NCI-H524 treated with DMSO at 0.1 percent for 48 hours (cell line): ENCODE measurements at places on chromosomes 16 and 17.

GRCh38 chr16:67672306-67672705, 5.7 kb downstream of the C16orf86 start:
- DNase-seq, result no peak

DNA sequence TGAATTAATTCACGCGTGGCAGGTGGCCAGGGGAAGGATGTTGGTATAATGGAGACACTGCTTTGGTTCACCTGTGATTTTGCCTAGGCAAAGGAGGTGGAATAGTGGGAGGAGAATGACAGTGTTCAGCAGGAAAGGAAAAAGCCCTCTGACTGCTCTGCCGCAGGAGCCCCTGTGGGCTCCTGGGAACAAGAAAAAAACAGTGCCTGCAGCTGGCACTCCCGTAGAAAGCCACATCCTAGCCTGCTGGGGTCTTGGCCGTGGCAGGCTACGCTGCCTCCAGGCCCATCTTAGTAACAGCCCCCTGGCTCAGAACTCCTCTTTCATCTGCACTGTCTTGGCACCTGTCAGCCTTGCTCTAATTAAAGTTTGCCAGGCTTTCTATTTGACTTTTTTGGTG, 20.6 kb downstream of the ADORA2B start:
- no peak for DNase-seq

DNA sequence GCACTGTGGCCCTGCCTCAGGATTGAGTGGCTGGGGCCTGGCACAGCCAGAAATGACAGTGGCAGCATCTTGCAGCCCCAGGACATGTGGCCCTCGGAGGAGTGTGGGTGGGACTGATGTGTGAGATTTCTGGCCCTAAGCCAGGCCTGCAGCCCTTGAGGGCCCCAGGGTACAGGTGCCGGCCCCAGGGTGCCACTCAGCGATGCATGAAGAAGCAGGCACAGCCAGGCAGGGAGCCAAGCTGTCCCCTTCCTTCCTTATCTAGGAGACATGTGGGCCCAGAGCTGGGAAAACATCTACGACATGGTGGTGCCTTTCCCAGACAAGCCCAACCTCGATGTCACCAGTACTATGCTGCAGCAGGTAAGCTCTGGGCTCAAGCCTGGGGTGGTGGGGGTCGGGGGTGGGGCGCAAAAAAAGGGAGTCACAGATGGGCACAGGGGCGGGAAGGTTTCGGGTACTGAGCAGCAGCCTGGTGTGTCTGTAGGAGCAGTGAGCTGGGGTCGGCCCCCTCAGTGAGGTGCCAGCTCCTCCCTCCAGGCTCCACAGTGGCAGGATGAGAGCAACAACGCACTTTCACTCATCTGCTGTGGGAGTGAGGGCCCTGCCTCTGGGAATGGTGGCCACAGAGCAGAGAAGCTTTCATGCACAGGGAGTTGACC, 4.1 kb downstream of the ACE start:
- DNase-seq, result peak; percentile 97

- DNase-seq, result no peak
These were observed 309.4 kb downstream of the SEC14L1 start for GRCh38 chr17:77449908-77450741.

GRCh38 chr17:63304704-63305261, 141.3 kb downstream of the CYB561 start:
- DNase-seq, result no peak

GRCh38 chr17:14622615-14623101, 321.8 kb downstream of the HS3ST3B1 start:
- DNase-seq, result no peak

DNA sequence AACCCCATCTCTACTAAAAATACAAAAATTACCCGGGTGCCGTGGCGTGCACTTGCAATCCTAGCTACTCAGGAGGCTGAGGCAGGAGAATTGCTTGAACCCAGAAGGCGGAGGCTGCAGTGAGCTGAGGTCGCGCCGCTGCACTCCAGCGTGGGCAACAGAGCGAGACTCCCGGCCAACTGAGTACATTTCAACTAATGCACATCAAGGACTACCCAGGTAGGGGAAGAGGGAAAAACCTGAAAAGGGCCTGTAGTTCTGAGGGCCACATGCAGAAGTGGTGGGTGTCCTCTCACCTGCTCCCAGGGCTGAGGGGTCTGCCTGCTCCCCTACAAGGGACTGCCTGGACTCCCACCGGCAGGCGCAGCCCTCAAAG, 584 bp upstream of the SLC16A5 start:
- DNase-seq, result no peak

DNA sequence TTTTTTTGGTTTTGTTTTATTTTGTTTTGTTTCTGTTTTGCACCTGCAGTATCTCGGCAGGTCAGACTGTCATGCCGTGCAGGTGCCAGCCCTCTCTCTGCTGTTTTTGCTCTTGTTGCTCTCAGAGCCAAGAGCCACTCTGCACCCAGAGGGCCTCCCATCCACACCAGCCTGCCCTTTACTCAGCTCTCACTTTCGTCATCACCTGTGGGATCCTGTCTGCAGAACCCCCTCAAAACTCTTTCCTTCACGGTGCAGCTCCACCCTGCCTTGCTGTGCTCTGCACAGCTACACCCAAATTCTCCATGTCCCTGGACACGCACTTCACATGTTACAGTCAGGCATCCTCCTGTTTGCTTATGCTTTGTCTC, 2.6 kb downstream of the AOC3 start:
- DNase-seq, result no peak

DNA sequence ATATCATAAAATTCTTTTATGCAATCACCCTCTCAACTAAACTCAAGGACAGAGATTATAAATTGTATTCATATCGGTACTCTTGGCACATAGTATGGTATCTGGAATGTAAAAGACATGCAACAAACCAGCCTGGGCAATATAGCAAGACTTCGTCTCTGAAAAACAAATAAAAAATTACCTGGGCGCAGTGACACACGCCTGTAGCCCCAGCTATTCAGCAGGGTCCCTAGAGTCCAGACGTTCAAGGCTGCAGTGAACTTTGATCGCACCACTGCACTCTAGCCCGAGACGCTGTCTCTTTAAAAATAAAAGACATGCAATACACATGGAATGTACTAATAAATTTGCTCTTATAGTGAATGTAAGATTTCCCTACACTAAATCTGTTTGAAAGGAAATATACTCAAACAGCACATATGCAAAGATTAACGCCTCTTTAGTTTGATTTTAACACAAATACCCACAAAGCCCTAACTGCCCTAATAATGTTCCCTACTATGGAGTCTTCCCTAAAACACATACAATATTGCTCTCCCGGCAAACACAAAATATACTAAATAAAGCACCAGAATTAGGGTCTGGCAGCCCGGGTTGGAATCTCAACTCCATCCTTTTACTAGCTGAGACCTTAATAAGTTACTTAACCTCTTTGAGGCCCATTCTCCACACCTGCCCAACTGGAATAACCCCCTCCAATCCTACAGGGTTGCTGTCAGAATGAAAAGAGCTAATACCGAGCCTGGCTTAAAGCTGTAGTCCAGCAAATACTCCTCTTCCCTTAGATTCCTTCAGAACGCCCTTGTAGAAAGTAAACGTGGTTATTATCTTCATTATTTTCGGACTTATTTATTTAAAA, 1.2 kb downstream of the ABCA5 start:
- no peak for DNase-seq

- DNase-seq, result no peak
These were observed 17.6 kb downstream of the CDK5R1 start for GRCh38 chr17:32504166-32504990.

DNA sequence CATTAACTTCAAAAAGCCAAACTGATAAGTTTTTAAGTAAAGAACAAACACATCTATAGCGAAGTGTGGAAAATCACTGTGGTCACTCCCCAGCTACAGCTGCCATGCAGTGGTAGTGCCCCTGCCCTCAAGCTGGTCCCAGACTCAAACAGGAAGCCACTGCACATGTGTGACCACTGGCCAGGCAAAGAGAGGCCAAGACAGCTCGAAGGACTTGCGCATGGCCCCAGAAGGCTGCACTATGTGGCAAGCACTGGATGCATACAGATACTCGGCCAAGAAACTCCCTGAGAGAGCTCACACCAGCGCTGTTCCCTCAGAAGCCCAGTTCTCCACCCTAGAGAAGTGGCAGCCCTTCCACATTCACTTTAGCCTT, 82.4 kb downstream of the ANKRD11 start:
- no peak for DNase-seq

- no peak for DNase-seq
These were observed 45.0 kb downstream of the RHOT1 start for GRCh38 chr17:32187271-32187670.

DNA sequence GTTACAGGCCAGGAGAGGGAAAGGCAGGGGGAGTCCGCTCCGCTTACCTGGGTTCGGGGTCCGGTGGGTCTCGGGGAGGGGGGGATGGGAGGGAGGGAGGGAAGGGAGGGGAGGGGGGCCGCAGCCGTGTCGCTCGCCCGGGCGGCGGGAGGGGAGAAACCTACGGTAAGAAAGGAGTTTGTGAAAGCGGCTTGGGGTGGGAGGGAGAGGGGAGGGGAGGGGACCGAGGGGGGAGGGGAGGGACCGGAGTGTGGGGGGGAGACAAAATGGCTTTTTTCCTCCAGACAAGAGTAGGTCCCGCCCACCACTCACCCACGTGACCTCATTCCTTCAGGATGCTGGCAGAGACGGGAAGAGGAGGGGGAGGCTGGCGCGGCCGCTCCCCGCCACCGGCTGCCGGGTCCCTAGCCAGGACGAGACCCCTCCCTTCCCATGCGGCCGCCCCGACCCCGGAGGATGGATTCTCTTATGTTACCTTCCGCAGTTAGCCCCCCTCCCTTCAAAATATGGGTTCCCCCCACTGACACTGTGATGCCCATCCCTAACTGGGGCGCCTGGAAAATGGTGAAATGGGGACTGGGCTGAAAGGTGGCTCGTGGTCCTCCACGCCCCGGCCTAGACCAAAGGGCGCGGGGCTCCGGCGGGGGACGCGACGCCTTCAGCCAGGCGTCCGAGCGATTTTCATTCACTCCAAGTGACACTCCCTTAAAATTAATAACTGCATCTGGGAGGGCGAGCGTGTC, at the start of gene PCGF2:
Gene PCGF2, minus strand, starts transcription at position 188 of the 743 bp plus-strand sequence. CDS start 7,934 bp downstream, outside the sequence.
- DNase-seq, result peak; percentile 68

- no peak for DNase-seq
These were observed 85.1 kb downstream of the WWOX start for GRCh38 chr16:78184238-78185183.

DNA sequence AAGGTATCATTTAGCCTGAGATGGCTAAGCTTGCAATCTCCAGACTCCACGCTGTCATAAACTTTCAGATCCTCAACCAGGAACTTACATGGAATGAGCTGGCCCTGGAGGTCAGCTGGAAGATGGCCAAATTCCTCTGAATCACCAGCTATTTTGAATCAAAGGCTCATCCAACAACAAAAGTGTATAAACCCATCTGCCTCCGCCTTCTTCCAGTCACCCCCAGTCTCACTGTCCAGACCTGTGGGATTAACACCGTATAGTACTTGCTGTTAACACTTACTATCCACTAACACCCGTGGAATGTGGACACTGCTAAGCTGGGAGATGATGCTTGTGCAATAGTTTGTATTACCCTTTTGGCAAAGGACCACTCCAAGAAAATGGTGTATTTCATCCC, 1.9 kb upstream of the LCMT1 start:
- DNase-seq, result no peak
